ENCODE measurements at places on chromosomes 2 and 18. TPM values are rescaled to one million over a fixed set of nuclear protein-coding genes. Genes with fewer than 3 reads are reported as not detected.

- no peak overlapping the region for H3K4me3 ChIP-seq
- H3K4me1 ChIP-seq = no peaks in the 10 kb centered on the region
- H3K27me3 ChIP-seq = no peaks in the 10 kb centered on the region
- H3K36me3 ChIP-seq = no peaks in the 10 kb centered on the region
Observed at GRCh38 chr2:41431756-41432155, 616.1 kb upstream of the PKDCC start.

GRCh38 chr2:85318222-85319074 lies 9.3 kb downstream of the TGOLN2 start:
- H3K4me3 ChIP-seq = peak overlapping the region; percentile 15
- H3K36me3 ChIP-seq = peaks cover 55% of the 10 kb centered on the region
- no peaks in the 10 kb centered on the region for H3K27me3 ChIP-seq
- peak overlapping the region; percentile 44 for H3K27ac ChIP-seq
- H3K4me1 ChIP-seq = peaks cover 64% of the 10 kb centered on the region

Gene IL36RN
- total RNA-seq = not detected

Gene C2orf74
- 20.9 TPM for total RNA-seq

GRCh38 chr2:223815884-223816570 lies 21.4 kb downstream of the AP1S3 start:
- H3K27me3 ChIP-seq = no peaks in the 10 kb centered on the region
- H3K27ac ChIP-seq = no peak overlapping the region
- H3K4me3 ChIP-seq = no peak overlapping the region

DNA sequence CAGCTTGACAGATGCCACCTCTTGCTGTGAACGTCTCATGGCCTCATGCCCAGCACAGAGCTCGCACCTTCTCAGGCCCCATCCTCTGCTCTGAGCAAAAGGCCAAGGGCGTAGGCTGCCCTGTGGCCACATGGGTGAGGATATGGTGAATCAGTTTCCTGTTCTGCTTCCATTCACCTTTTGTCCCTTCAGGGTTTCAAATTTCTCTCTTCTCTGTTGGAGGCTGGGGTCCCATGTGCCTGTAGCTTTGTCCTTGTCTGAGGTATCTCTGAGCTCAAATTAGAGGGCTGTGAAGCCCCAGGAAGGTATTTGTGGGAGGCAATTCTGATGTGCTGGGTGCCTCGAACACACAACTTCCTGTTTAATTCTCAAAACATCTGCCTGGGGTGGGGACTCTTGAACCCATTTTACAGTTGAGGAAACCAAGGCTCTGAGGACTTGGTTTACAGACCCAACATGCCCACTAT lies 29.0 kb downstream of the ZAP70 start:
- H3K27ac ChIP-seq = peak overlapping the region; percentile 72
- peaks cover 12% of the 10 kb centered on the region for H3K36me3 ChIP-seq
- H3K4me3 ChIP-seq = no peak overlapping the region
- no peaks in the 10 kb centered on the region for H3K27me3 ChIP-seq

Gene IL36G
- not detected for total RNA-seq

Gene PAX3
- total RNA-seq = not detected

- peaks cover 6% of the 10 kb centered on the region for H3K4me1 ChIP-seq
- H3K4me3 ChIP-seq = no peak overlapping the region
- DNase-seq = no peak
- peaks cover 7% of the 10 kb centered on the region for H3K27me3 ChIP-seq
Observed at GRCh38 chr18:49997558-49997957, 184.2 kb upstream of the ACAA2 start.

- H3K27me3 ChIP-seq = peaks cover 26% of the 10 kb centered on the region
- H3K36me3 ChIP-seq = no peaks in the 10 kb centered on the region
- DNase-seq = no peak
- H3K4me3 ChIP-seq = no peak overlapping the region
Observed at GRCh38 chr2:219444566-219445091, 10.0 kb downstream of the SPEG start.

Gene LIMS3
- total RNA-seq = 0.17 TPM

Gene GTF2A1L
- not detected for total RNA-seq

DNA sequence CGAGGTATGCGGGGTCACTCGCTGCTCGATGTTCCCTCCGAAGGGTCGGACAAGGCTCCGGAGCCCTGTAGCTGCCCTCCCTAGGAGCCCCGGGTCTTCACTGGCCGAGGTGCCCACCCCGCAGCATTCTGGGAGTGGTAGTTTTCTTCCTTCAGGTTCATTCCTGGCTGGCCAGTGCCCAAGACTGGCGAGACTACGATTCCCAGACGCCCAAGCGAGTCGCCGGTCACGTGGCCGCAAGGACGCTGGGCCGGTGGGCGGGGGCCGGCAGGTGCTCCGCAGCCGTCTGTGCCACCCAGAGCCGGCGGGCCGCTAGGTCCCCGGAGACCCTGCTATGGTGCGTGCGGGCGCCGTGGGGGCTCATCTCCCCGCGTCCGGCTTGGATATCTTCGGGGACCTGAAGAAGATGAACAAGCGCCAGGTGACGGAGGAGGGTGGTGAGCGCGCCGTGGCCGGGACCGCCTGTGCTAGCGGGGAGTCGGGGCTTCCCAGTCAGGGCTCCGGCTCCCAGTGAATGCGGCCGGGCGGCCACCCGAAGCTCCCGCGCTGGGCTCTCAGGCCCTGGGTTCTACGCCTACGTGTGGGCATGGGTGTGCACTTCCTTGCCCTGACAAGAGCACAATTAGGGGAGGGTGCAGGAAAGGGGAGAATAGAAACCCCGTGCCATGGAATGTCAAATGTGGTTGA lies at the start of gene SEC11C:
SEC11C (plus strand) TSS at position 270 of the 687 bp plus-strand sequence; CDS start at position 335, 65 bp downstream.
- H3K27me3 ChIP-seq = peaks cover 9% of the 10 kb centered on the region
- peak within 1 kb of the TSS; percentile 96 for H3K4me3 ChIP-seq
- H3K36me3 ChIP-seq = no peaks in the 10 kb centered on the region
- peaks cover 46% of the 10 kb centered on the region for H3K4me1 ChIP-seq
- DNase-seq = peak; percentile 98

Gene KLHL29
- 2.5 TPM for total RNA-seq

Gene MC4R
- total RNA-seq = not detected

- no peaks in the 10 kb centered on the region for H3K4me1 ChIP-seq
- DNase-seq = no peak
- H3K27me3 ChIP-seq = no peaks in the 10 kb centered on the region
- H3K27ac ChIP-seq = no peak overlapping the region
- H3K36me3 ChIP-seq = no peaks in the 10 kb centered on the region
- no peak overlapping the region for H3K4me3 ChIP-seq
Observed at GRCh38 chr2:169713331-169713730, 19.1 kb downstream of the PHOSPHO2 start.

Gene SLC5A7
- total RNA-seq = not detected

DNA sequence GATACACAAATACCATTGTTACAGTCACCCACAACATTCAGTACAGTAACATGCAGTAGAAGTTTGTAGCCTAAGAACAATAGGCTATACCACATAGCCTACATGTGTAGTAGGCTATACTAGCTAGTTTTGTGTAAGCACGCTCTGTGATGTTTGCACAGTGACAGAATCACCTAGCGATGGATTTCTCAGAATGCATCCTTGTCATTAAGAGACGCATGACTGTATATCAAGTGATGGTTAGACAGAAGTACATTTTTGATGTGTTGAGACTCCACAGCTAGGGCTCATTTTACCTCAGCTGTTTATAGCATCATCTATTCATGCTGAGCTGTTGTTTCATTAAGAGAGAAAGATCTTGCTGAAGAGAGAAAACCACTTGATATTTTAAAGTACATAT lies 19.4 kb downstream of the PLEKHA3 start:
- H3K36me3 ChIP-seq = peaks cover 30% of the 10 kb centered on the region
- no peak overlapping the region for H3K4me3 ChIP-seq
- DNase-seq = no peak
- peaks cover 4% of the 10 kb centered on the region for H3K4me1 ChIP-seq

DNA sequence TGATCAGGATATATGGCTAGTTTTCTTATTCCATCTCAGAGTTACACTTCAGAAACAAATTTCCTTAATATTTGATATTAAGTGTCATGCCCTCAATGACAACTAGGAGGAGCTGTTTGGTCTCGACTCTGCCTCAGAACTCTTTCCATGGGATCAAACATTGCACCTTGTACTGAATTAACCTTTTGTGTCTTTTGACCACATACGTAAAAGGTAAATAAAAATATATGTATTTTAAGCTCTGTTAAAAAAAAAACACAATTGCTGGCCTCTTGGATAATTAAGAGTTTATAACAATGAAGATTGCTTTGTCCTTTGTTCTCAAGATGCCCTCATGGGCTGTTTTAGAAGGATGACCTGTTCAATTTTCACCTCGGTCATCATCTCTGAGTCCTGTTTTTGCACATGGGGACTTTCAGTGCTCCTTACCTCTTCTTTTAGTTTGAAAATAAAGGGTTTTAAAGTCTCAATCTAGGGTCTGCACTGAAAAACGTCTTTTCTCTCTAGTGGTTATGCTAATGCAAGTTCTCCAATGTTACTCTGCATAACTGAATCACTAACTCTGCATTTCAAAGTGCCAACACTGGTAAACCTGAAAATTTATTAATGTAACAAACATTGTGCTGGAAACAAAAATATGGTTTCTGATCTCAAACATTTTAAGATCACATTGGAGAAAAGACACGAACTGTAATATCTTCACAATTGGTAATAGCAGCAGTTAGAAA lies 18.8 kb upstream of the FN1 start:
- H3K27me3 ChIP-seq = peaks cover 23% of the 10 kb centered on the region
- no peak for DNase-seq
- no peak overlapping the region for H3K27ac ChIP-seq
- H3K36me3 ChIP-seq = no peaks in the 10 kb centered on the region
- H3K4me3 ChIP-seq = no peak overlapping the region
- no peaks in the 10 kb centered on the region for H3K4me1 ChIP-seq

- no peak overlapping the region for H3K27ac ChIP-seq
- H3K4me3 ChIP-seq = no peak overlapping the region
- no peaks in the 10 kb centered on the region for H3K27me3 ChIP-seq
- no peaks in the 10 kb centered on the region for H3K4me1 ChIP-seq
- no peaks in the 10 kb centered on the region for H3K36me3 ChIP-seq
- DNase-seq = no peak
Observed at GRCh38 chr2:164692114-164692513, 70.8 kb upstream of the GRB14 start.

Gene EPAS1
- 219 TPM for total RNA-seq

GRCh38 chr18:32036506-32037180 lies 18.0 kb downstream of the RNF125 start:
- H3K27ac ChIP-seq = peak overlapping the region; percentile 100
- DNase-seq = no peak
- no peaks in the 10 kb centered on the region for H3K27me3 ChIP-seq
- H3K36me3 ChIP-seq = peaks cover 43% of the 10 kb centered on the region
- peaks cover 95% of the 10 kb centered on the region for H3K4me1 ChIP-seq
- peak overlapping the region; percentile 78 for H3K4me3 ChIP-seq

DNA sequence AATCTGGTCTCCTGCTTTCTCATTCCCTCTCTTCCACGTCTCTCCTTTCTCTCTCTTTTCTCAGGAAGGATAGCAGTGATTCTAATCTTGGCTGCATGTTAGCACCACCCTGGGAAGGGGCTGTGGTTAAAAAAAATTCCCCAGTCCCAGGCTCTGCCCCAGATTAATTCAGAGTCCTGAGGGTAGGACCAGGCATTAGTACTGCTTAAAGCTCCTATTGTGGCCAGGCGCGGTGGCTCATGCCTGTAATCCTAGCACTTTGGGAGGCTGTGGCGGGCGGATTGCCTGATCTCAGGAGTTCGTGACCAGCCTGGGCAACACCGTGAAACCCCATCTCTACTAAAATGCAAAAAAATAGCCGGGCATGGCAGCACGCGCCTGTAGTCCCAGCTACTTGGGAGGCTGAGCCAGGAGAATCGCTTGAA lies 35.4 kb upstream of the EML4 start:
- no peaks in the 10 kb centered on the region for H3K36me3 ChIP-seq
- peak overlapping the region; percentile 79 for H3K4me3 ChIP-seq
- peak overlapping the region; percentile 96 for H3K27ac ChIP-seq
- no peak for DNase-seq
- no peaks in the 10 kb centered on the region for H3K27me3 ChIP-seq
- H3K4me1 ChIP-seq = peaks cover 84% of the 10 kb centered on the region

- H3K27me3 ChIP-seq = peaks cover 12% of the 10 kb centered on the region
- H3K4me1 ChIP-seq = peaks cover 26% of the 10 kb centered on the region
- H3K36me3 ChIP-seq = no peaks in the 10 kb centered on the region
- DNase-seq = no peak
- H3K27ac ChIP-seq = no peak overlapping the region
Observed at GRCh38 chr2:176935543-176936102, 277.0 kb upstream of the HNRNPA3 start.

DNA sequence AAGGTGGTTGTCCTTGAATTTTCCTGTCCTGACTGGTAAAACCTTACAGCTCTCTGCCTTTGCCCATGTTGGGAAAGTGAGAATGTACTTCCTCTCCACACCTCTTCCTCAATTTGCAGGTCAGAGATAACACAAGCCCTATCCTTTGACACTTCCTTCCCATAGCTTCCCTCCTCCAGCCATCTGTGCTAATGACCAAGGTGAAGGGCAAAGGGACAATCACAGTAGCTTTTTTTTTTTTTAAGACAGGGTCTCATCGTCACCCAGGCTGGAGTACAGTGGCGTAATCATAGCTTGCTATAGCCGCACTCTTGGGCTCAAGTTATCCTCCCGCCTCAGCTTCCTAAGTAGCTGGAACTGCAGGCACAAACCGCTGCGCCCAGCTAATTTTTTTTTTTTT lies 24.3 kb upstream of the STPG4 start:
- H3K27me3 ChIP-seq = peaks cover 6% of the 10 kb centered on the region
- H3K4me1 ChIP-seq = peaks cover 32% of the 10 kb centered on the region
- H3K4me3 ChIP-seq = no peak overlapping the region
- H3K36me3 ChIP-seq = peaks cover 13% of the 10 kb centered on the region

DNA sequence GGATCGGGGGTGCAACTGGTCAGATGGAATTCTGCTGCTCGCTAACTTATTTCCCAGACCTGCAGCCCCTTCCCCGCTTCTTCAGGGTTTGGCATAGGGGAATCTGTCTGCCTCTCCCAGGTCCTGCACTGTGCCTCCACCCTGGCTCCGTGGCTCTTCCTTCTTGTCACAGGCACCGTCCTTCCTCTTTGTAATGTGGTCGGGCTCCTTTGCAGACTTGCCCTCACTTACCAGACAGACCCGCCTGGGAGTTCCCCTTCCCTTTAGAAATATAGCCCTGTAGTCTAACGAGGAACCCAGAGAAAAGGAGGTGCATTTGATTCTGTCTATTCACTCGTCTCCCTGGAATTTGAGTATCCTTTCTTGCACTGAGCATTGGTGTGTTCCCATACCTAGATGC lies 63.9 kb upstream of the PAX8 start:
- H3K4me3 ChIP-seq = no peak overlapping the region
- no peaks in the 10 kb centered on the region for H3K36me3 ChIP-seq
- no peak for DNase-seq
- H3K27ac ChIP-seq = no peak overlapping the region
- H3K27me3 ChIP-seq = peaks cover 13% of the 10 kb centered on the region

GRCh38 chr2:239927424-239927981 lies 97.6 kb downstream of the NDUFA10 start:
- no peaks in the 10 kb centered on the region for H3K36me3 ChIP-seq
- H3K27me3 ChIP-seq = no peaks in the 10 kb centered on the region
- peaks cover 24% of the 10 kb centered on the region for H3K4me1 ChIP-seq
- H3K4me3 ChIP-seq = peak overlapping the region; percentile 84

- DNase-seq = peak; percentile 4
- H3K4me3 ChIP-seq = no peak overlapping the region
- no peaks in the 10 kb centered on the region for H3K36me3 ChIP-seq
- no peak overlapping the region for H3K27ac ChIP-seq
Observed at GRCh38 chr2:75030218-75031009, 72.0 kb downstream of the POLE4 start.

Gene GDF7
- total RNA-seq = not detected

Gene RNU2-63P
- 11.0 TPM for total RNA-seq

Data from activated T-cell treated with anti-CD3 and anti-CD28 coated beads, Interleukin-2, amount 50 U/mL, for 72 hours (primary cell).